ENCODE measurements at places on chromosomes 3 and 15.

GRCh38 chr15:88479169-88479568 is 11.7 kb downstream of the MRPS11 start:
- no peak for DNase-seq

GRCh38 chr15:73175382-73175781 is 123.1 kb downstream of the NEO1 start:
- DNase-seq: no peak

DNA sequence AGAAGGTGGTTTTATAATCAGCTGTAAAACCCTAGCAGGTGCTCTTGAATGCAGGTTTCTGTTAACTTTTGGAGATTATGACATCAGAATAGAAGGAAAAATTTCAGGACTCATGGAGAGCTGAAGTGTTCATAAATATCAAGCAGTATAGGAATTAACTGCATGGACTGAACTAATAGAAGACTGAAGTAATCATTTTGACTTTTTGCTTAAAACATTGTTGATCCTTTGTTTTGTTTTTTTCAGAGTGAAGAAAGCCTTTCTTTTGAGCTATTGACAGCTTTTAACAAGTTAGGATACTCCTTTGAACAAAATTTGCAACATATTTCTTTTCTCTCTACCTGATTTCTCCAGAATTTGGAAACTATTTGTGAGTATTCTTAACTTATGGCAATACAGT is 70.6 kb upstream of the DAZL start:
- no peak for DNase-seq

DNA sequence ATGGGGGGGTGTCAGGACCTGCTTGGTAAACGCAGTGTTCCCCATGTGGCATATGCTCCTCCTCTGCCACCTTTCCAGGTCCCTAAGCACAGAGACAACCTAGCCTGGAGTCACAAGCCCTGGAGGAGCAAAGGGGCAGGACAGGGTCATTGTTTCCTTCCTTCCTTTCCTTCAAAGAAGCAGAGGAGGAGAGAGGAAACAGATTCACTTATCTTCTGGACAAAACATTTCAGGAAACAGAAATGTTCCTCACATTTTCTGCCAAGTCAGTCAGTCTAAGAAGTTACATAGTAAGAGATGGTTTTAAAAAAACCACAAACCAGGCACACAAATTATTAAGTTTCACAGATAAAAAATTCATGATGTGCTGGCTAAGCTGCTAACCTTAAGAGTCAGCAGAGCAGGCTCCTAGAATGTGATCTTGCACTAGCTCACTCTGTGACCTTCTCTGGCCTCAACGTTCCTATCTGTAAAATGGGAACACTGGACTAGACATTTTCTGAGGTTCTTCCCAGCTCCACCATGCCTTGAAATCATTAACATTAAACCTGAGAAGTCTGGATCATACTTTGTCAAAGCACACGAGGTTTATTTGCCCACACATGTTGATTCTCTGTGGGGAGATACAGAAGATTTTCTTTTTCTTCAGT is 47.9 kb downstream of the ATP13A5 start:
- DNase-seq: no peak

All from anterior cingulate cortex (tissue), 58 donors.